ENCODE measurements at places on chromosomes 6 and 20. TPM values are rescaled to one million over a fixed set of nuclear protein-coding genes. Genes with fewer than 3 reads are reported as not detected.

CALHM5 gene
- not detected for total RNA-seq

DNA sequence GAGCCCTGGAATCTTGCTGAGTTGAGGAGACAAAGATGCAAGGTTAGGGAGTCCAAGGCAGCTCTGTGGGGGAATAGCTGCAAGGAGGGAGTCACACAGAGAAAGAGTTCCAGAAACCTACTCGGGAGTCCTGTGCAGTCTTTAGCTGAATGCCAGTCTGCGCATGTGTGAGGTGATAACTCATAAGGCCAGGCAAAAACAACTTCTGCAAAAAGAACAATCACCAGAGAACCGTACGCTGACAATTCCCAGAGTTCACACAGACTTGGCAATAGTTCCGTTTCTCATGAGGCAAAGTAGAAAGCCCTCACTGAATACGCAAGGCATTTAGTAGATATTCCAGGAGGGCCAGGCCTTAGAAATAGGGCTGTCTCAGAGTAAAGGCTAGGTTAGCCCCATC is 135.2 kb upstream of the TAB2 start:
- H3K4me3 ChIP-seq, result no peak overlapping the region
- H3K27ac ChIP-seq, result peak overlapping the region; percentile 12
- H3K27me3 ChIP-seq, result no peaks in the 10 kb centered on the region
- H3K36me3 ChIP-seq, result no peaks in the 10 kb centered on the region
- DNase-seq, result peak; percentile 12

SLC17A2 gene
- not detected for total RNA-seq

TXLNB gene
- total RNA-seq, result 6.6 TPM

GRCh38 chr6:52253494-52253893 is 9.2 kb upstream of the IL17F start:
- no peaks in the 10 kb centered on the region for H3K36me3 ChIP-seq
- H3K27ac ChIP-seq, result no peak overlapping the region
- H3K4me1 ChIP-seq, result no peaks in the 10 kb centered on the region
- peaks cover 32% of the 10 kb centered on the region for H3K27me3 ChIP-seq
- H3K4me3 ChIP-seq, result no peak overlapping the region

DNA sequence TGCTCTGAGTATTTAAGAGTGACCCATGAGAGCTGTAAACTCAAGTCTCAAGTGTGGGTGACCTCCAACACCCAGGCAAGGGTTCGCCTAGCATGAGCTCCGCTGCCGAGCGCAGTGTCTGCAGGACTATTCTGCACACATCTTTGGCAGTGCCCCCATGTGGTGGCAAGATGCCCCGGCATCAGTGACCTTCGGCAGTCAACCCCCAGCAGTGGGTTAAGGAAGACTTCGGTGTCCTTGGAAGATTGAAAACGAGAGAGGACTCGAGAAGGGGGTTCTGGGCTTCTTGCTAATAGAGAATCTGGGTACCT is 43.1 kb downstream of the RBM38 start:
- no peak overlapping the region for H3K4me3 ChIP-seq
- H3K36me3 ChIP-seq, result no peaks in the 10 kb centered on the region
- H3K27me3 ChIP-seq, result no peaks in the 10 kb centered on the region
- H3K27ac ChIP-seq, result no peak overlapping the region
- peaks cover 25% of the 10 kb centered on the region for H3K4me1 ChIP-seq

DNA sequence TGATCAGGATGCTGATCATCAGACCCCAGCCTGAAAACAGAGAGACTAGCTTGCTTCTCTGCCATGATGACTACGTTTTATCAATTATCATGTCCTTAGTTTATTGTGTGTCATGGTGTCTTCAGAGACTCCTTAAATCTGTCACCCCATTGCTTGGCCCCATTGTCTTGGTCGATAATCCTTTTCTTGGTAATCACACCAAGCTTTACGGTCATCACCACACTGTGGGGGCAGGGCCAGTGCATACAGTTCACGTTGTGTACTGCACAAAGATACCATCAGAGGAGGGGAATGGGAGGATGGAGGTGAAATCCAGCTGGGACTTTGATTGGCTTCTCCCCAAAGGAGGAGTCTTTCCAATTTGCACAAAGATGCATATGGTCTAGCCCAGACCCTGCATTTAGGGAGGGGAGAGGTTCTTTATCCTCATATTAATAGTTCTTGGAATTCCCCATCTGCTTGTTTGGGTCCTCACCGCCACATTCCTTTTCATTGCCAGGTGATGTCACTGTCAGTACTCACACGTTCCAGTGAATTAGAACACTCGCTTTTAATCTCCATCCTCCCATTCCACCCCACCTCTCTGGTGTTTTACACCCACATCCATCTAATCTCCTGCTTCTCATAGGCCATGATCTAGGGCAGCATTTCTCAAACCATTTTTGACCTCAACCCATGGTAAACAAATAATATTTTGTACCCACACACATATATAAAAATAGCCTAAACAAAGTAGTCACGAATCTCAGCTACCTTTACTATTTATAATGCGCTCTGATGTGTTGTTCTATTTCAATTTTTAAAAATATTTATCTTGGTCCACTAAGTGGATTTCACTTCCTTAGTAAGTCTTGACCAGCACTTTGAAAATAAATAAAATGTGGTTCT is 5.7 kb downstream of the ETV7 start:
- peaks cover 7% of the 10 kb centered on the region for H3K4me1 ChIP-seq
- no peaks in the 10 kb centered on the region for H3K27me3 ChIP-seq
- DNase-seq, result no peak
- no peak overlapping the region for H3K4me3 ChIP-seq
- no peaks in the 10 kb centered on the region for H3K36me3 ChIP-seq
- no peak overlapping the region for H3K27ac ChIP-seq

SYCP2 gene
- total RNA-seq, result 0.82 TPM

ADGRG6 gene
- 75.2 TPM for total RNA-seq

OR2J3 gene
- not detected for total RNA-seq

DNA sequence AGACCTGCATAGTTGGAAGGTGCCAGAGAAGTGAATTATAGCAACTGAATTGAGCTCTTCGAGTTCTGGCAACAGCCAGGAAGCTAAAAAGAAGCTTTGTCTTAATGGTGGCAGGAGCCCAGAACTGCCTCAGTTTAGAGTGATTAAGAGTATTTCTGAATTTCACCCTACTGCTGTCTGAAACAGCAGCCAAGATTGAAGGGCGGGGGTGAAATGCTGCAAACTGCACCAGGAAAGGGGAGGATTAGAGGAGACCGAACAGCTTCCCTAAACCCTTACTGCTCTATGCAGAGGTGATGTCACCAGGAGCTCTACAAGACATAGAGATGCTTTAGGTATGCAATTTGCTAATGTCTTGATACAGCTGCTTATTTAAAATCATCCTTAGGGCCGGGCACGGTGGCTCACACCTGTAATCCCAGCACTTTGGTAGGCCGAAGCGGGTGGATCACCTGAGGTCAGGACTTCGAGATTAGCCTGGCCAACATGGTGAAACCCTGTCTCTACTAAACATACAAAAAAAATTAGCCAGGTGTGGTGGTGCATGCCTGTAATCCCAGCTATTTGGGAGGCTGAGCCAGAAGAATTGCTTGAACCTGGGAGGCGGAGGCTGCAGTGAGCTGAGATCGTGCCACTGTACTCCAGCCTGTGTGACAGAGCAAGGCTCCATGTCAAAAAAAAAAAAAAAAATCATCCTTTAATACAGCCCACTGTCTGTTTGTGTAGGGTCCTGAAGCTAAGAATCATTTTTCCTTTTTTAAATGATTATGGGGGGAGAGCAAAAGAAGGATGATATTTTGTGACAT is 91.7 kb upstream of the IYD start:
- H3K4me1 ChIP-seq, result no peaks in the 10 kb centered on the region
- H3K27ac ChIP-seq, result no peak overlapping the region
- H3K4me3 ChIP-seq, result no peak overlapping the region
- H3K36me3 ChIP-seq, result no peaks in the 10 kb centered on the region

GRCh38 chr6:44820321-44820720 is 432.8 kb downstream of the CDC5L start:
- no peaks in the 10 kb centered on the region for H3K27me3 ChIP-seq
- H3K27ac ChIP-seq, result no peak overlapping the region
- no peaks in the 10 kb centered on the region for H3K36me3 ChIP-seq

Data from transverse colon (tissue), 4 donors.